NCI-H2171 (cell line): ENCODE measurements at places on chromosomes 3 and 15.

GRCh38 chr3:58564054-58564453 is 13.1 kb downstream of the FAM107A start:
- no peak for DNase-seq

GRCh38 chr3:172356427-172356826 is 91.8 kb downstream of the GHSR start:
- no peak for DNase-seq

- DNase-seq = no peak
Measured at GRCh38 chr3:127037418-127037841, 54.5 kb downstream of the PLXNA1 start.

GRCh38 chr15:26095710-26096330 is 232.7 kb upstream of the ATP10A start:
- DNase-seq = no peak

- DNase-seq = no peak
Measured at GRCh38 chr15:90716317-90716975, 700 bp upstream of the BLM start.

DNA sequence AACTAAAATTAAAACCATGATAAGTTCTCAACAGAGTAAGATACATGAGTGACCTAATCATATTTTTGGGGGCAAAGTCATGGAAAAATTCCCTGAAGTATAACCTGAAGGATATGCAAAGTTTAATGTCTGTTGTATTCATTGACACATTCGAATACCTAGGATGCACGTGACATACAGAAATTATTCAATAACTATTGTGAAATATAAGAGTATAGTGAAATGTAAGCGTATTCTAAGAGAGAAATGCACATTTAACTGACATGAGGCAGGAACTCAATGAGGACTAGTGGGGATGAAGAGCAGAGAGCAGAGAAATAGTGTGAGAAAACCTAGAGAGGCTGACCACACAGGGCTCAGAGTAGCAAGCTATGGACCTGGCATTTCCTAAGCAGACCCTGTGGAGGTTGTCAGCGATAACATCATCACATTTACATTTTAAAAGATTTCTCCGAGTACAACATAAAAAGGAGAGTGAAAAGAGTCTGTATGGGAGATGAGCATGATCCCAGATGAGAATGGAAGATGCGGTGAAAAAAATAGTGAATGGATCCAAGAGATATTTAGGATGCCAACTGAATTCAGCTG is 588.8 kb downstream of the MAGI1 start:
- DNase-seq = no peak

GRCh38 chr3:63639806-63640205 is 12.7 kb upstream of the SNTN start:
- DNase-seq = no peak

DNA sequence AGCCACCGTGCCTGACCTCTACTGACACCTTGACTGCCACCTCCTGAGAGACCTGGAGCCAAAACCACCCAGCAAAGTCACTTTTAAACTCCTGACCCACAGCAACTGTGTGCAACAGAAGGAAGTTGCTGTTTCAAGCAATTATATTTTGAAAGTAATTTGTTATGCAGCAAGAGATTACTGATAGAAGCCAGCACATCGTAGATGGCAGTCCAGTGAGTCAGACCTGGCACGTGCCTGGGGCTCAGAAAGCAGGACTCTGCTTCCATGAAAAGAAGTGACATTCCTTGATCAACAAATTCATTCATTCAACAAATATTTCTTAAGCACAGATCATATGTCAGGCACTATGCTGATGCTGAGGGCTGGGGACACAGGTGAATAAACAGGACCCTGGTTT is 5.7 kb upstream of the CSPG4 start:
- DNase-seq = no peak

DNA sequence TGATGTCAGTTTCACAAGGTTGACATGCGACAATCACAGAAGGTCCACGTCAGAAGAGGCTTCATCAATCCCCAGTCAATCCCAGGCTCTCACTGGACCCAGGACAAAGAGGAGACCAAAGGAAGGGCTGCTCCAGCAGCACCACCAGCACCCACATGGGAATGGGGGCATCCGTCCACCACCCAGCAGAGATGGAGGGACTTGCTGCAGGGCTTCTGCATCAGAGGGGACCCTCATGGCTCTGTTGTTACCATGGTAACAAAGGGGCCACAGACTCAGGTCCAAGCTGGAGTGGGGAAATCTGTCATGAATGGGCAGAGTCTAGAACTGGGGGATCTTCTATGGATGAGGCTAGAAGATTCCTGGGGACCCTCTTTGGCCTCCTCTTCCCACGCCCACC is 13.1 kb downstream of the PLA2G4F start:
- DNase-seq = no peak

GRCh38 chr15:62873203-62873602 is 169.3 kb upstream of the TPM1 start:
- no peak for DNase-seq

GRCh38 chr3:8204853-8205650 is 296.6 kb upstream of the LMCD1 start:
- no peak for DNase-seq

DNA sequence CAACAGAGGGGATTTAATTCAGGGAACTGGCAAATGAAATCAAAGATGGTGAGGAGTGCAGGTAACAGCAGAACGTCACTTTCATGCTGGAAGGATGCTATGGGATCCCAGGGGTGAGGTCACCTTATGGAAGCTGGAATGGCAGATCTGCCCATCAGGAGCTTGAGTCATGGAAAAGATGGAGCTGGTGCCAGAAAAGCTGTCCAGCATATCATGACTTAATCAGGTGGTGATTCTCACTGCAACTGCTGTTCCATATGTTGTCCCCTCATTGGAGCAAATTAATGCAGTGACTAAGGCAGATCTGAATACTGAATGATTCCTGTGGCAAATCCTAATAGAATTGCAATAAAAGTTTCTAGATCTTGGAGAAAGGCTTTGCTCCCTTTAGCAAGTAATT is 38.4 kb downstream of the HHLA2 start:
- no peak for DNase-seq

DNA sequence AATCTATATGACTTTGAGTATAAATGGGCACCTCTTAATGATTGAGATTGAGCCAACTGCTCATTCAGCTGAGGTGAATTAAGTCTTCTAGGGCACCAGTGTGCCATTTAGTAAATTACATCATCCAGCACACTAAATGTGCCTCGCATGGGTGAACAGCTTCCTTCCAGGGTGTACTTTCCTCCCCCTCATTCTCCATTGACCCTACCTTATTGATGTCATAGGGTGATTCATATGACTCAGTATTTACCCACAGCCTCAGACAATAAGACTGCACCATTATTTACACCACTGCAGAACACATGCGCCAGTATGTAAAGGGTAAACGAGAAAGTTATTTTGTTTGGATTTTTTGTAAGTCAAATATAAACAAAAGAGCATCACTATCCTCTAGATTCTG is 185.2 kb upstream of the ARL6 start:
- no peak for DNase-seq

- DNase-seq = no peak
Measured at GRCh38 chr3:39226106-39226741, 33.8 kb upstream of the XIRP1 start.

DNA sequence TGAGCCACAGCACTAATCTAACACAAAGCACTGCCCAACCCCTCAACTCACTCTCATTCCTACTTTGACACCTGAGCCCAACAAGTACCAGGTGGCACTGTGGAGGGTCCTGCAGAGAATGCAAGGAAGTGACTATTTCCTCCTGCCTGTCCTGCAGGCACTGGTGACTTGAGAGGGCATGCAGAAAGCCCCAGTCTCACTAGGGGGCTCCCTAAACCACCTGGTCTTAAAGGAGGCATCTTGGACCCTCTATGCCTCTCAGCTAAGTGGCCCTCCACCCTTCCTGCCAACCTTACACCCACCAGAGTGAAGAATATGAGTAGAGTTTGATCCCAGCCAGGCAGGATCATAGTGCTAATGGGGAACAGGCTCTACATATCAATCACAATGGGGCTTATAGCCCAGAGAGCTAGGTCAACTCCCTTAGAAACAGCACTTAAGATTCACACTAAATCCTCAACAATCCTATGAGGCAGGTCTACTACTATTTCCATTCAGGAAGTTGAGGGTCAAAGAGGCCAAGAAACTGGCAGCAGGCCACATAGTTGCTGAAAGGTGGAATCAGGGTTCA is 15.2 kb downstream of the TRAIP start:
- no peak for DNase-seq

GRCh38 chr15:75712668-75713337 is at the start of gene CSPG4:
Gene CSPG4 (minus strand): TSS chr15:75712848. CDS start chr15:75712755, 93 bp downstream.
- no peak for DNase-seq

GRCh38 chr3:140062461-140062860 is 127.5 kb downstream of the CLSTN2 start:
- DNase-seq = no peak

GRCh38 chr15:39250001-39250400 is 330.9 kb upstream of the THBS1 start:
- no peak for DNase-seq

- DNase-seq = no peak
Measured at GRCh38 chr3:132378846-132379245, 38.5 kb upstream of the DNAJC13 start.

GRCh38 chr3:136949146-136949545 is 8.6 kb upstream of the IL20RB start:
- DNase-seq = no peak

- no peak for DNase-seq
Measured at GRCh38 chr3:42734263-42734860, 31.8 kb upstream of the HHATL start.

GRCh38 chr3:184058029-184058428 is 5.2 kb downstream of the HTR3C start:
- DNase-seq = no peak

DNA sequence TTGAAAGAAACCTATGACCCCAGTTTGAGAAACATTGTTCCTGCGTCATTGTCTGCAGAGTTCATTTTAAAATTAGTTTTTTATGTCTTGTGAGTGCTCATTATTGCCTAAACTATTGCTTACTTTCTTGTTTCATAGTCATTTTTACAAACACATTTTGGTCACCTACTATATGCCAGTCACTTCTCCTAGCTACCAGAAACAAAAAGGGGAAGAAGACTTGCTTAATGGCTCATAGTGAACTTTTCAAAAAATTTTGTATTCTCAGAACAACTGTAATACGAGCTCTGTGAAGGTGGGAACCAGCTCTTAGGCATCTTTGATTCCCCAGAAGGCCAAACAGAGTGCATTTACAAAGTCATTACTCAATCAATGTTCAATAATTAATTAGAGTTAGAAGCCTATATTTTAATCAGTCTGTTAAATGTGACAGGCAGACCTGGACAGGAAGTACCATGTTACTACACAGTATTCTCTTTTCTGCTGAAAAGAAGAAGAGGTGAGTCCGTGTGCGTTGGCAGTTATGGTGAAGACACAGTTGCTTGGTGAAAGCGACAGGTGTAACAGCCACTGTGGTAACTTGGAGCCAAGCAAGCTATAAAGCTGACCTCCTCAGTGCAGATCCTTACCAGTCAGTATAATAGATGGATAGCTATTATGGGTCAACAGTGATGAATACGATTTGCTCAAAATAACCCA is 46.6 kb downstream of the DPPA2 start:
- DNase-seq = no peak

GRCh38 chr15:69451951-69452691 is 497 bp upstream of the RPLP1 start:
- no peak for DNase-seq

DNA sequence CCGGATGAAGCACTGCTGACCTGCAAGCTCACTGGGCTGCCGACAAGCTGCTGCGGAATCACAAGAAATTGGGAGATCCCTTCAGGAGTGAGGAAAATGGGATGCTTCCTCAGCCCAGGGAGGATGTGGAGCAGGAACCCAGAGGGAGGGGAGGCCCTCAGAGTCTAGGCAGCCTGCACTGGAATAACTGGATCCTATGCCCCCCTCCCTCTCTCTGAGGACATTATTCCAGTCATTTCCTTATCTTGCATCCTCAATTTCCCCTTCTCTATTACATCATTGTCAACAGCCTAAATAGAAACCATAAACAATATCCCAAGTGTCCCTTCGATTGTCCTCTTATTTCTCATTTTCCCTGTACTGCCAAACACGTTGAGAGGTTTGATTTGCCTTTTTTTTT is 169.0 kb downstream of the OPA1 start:
- no peak for DNase-seq

GRCh38 chr15:87753539-87753938 is 503.0 kb downstream of the NTRK3 start:
- no peak for DNase-seq

DNA sequence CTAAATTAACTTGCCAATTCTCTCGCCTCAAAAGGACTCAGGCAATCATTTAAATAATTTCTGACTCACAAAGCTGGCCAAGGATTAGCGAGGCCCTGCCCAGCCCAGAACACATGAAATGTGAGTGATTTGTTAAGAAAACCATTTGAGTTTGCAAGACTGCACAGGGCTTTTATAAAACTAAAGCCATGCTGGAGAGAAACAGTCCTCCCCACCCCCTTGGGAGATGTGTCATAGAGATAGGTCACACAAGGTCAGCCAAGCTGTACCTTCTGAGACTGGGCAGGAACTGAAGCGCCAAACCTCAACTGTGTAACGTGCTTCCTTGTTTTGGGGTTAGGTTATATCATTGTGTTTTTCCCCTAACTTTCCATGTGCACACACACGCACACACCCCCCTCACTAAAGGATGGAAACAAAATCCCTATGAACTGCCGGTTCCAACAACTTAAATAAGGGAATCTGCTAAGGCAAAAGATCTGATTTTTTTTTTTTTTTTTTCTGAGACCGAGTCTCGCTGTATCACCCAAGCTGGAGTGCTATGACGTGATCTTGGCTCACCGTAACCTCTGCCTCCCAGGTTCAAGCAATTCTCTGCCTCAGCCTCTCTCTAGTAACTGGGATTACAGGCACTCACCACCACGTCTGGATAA is 8.1 kb downstream of the SPATA12 start:
- DNase-seq = no peak

DNA sequence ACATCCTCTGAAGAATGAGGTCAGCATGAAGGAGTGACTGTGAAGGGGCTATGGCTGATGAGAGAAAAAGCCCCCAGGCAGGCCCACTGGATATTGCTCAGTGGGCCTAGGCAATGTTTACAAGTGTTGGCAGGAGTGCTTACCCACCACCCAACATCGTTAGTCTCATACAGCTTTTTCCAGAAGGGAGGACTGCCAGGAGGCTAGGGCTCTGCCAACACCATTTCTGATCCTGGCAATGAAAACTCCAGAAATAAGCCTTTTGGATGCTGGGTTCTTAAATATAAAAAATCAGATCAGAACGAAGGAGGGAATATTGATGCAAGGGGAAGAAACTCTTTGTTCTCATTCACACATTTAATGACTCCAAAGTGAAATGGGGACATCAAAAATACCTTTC is 189.1 kb downstream of the DCLK3 start:
- no peak for DNase-seq

DNA sequence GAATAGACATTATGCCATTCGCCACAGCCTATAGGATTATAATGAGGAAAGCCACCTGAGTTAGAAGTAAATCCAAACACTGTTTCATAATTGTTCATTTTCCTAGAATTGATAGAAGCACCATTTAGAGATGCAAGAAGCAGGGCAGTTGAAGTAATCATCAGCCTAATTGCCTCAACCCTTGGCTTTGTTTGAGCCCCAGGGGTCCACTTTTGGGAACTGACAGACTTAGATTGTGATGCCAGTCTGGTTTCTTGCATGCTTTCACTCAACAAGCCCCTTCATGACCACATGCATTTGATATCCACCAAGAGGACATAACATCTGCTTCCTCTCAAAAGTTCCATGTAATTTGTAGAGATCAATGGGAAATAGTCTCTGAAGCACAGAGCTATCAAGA is 97.2 kb upstream of the COL8A1 start:
- DNase-seq = no peak

GRCh38 chr15:33159726-33160453 is 34.6 kb downstream of the FMN1 start:
- DNase-seq = no peak
